Activated T-cell treated with anti-CD3 and anti-CD28 coated beads, Interleukin-2, amount 50 U/mL, for 24 hours (primary cell): ENCODE measurements at places on chromosomes 11 and 22.

GRCh38 chr22:35705141-35705540, 12.5 kb upstream of the APOL5 start:
- DNase-seq, result no peak

DNA sequence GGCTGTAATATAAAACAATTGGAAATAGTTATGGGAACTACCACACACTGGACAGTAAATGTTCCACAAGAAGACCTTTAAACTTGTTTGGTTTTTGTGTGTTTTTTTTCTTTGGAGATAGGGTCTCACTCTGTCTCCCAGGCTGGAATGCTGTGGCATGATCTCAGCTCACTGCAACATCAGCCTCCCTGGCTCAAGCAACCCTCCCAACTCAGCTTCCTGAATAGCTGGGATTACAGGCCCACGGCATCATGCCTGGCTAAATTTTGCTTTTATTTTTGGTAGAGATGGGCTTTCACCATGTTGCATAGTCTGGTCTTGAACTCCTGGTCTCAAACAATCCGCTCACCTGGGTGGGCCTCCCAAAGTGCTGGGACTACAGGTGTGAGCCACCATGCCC, 121.0 kb downstream of the MPPED2 start:
- DNase-seq, result no peak

- no peak for DNase-seq
Measured at GRCh38 chr22:50276143-50276542, 6.0 kb upstream of the MAPK11 start.

GRCh38 chr22:28015676-28016601, 96.9 kb upstream of the PITPNB start:
- DNase-seq, result no peak

DNA sequence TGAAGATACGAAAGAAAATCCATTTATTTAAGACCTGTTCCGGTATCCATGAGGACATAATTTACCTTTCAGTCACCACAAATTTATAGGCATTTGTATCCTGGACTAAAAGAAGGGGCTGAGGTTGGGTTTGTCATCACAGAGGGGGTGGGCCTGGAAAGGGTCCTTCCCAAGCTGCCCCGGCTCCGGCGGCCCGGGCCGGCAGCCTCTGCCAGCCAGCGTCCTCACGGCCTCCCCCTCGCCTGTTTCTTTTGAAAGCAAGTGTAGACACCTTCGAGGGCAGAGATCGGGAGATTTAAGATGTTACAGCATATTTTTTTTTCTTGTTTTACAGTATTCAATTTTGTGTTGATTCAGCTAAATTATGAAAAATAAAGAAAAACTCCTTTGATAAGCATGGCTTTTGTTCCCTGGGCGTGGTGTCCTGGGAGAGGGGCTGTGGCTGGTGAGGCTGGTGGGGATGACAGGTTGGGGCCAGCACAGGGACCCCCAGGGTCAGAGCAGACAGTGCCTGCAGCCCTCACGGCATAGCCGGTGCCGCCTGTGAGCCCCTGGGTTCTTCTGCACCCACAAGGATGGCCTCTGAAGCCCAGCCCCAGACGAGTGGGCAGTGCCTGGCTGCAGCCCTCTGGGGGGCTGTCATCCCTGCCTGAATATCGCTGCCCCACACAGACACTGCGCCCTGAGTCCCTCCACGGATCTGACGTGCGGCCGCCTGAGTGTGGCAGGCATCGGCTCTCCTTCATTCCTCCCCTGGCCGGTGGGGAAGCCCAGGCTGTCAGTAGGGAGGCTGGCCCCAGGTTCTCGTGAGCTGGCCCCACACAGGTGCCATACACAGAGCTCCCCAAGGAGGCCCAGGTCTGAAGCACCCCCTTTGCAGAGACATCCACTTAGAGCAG, 1075.9 kb downstream of the BRD1 start:
- peak; percentile 17 for DNase-seq

DNA sequence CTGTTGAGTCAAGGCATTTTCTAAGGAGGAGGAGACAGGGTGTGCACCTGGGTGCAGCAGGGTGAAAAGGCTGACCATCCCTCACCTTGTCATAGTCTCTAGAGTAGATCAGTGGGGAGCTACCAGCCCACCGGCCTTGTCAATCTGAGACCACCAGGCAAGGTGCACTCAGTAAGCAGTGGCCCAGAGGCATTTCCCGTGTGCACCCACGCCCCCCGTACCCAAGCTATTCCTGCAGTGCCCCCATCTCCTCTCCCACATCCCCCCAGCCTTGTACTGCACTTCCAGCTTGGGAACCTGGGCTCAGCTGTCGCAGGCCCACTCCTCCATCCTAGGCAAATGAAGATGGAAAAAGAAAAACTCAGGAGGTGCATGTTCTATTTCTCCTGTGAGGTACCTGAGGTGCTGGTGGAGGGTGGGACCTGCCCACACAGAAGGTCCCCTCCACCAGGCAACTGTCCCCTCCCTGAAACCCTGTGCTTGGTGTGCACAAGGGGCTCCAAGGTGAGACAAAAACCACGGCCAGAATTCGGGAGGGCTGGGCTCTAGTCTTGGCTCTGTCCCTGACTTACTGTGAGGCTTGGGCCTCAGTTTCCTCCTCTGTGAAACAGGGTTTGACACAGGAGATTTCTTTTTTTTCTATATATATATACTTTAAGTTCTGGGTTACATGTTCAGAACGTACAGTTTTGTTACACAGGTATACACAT, 8.4 kb downstream of the P2RY2 start:
- no peak for DNase-seq

- no peak for DNase-seq
Measured at GRCh38 chr11:96062134-96062533, 138.2 kb upstream of the MTMR2 start.

DNA sequence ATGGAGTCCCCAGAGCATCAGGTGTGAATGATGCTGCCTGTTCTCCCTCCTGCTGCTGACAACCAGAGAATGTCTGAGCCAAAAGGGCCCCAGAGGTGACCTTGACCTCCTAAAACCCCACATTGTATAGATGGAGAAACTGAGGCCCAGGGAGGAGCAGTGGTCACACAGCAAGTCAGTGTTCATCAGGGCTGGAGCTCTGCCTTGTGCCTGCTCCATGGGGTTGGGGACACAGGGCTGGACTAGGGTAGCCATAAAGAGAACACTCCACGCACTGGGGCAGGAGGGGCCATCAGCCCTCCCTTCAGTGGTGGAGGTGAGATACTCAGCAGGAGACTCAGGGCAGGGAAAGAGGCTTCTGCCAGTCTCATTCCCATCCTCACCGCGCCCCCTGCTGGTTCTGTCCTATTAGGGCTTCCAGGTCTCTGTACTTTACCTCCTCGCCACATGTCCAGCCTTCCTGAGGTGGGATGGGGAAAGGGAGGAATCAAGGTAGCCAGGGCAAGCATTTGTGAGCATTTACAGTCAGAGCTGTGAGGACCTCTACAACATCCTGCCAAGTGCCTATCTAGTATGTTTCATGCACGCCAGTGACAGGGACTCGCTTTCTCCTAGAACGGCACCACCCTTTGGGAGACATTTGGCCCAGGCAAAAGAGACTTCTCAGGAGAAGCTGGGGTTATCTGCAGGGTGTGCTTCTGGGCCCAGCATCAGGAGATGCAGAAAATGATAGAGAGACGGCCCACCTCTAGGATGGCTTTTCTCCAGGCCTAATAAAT, 43.2 kb downstream of the NEU3 start:
- peak; percentile 73 for DNase-seq

DNA sequence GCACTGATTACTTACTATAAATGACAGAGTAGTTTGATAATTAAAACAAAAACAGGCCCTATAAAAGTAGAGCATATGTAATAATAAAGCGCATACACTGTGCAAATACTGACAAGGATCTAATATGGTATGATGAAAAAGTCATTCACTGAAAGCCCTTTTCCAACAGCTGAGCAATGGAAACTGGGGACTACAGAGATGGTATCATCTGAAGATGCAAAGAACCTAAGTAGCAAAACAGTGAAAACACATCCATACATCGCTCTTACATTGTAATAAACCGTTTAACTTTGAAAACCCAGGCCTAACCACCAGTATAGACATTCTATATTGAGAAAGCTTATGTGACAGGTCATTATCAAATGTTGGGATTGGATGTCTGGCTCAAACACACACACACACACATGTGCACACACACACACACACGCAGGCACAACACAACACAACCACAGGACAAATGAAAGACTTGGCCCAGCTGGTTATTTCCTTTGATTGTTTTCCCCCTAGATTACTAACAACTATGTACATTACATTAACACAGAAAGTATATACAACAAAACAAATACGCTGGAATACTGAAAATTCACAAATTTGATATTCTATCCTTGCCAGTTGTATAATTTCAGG, 119.5 kb downstream of the APOL5 start:
- DNase-seq, result no peak

DNA sequence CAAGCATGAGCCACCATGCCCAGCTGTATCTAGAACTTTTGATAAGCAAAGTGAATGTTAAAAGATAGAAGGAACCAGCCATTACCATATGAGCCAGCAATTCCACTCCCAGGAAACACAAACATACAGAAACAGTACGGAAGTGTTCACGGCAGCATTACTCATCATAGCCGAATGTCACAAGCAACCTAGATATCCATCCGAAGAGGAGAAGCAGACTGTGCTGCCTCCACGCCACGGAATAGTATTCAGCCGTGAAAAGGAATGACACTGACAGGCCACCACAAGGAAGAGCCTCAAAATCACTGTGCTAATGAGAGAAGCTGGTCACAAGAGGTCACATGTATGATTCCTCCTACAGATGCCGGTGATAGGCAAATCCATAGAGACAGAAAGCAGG, 17.6 kb upstream of the MGAT3 start:
- DNase-seq, result no peak
